ENCODE measurements at places on chromosomes 2 and 18. TPM values are rescaled to one million over a fixed set of nuclear protein-coding genes. Genes with fewer than 3 reads are reported as not detected.

GRCh38 chr2:195612611-195613495, 44.2 kb upstream of the SLC39A10 start:
- ATAC-seq = peak; percentile 49

GRCh38 chr18:42977982-42978637, 137.4 kb downstream of the RIT2 start:
- ATAC-seq = peak; percentile 59

DNA sequence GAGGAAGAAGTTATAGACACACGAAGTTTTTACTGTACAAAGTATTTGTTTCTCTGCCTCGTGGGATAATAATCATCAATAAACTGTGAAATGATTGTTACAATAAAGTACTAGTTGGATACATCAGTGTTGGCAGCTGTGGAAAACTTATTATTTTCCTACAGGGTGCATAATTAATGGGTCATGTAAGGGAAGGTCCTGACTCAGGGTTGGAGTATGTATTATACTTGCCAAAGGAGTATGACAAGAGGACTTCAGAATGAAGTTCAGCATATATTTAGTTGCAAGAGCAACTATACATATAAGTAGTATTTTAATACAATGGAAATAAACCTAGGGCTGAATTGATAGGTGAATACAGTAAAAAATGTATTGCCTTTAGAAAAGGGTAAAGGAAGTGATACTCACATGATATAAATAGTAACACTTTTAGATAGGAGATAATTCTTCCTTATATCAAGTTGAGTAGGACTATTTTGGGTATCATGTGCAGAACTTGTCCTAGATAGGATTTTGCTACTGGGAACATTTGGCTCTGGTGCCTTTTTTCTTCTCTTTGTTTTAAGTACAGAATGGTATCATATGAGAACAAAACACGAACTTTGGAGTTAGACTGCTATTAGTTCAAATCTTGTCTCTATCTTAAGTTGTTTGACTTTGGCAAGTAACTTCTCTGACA, 79.1 kb downstream of the PLCL1 start:
- ATAC-seq = no peak

- ATAC-seq = no peak
Observed at GRCh38 chr2:232977438-232977971, 35.6 kb downstream of the NGEF start.

- ATAC-seq = no peak
Observed at GRCh38 chr18:73939391-73939790, 208.2 kb downstream of the FBXO15 start.

Gene CAPN14
- 0.21 TPM for total RNA-seq

Gene CSRNP3
- 36.5 TPM for total RNA-seq

Gene CNDP2
- total RNA-seq = 66.5 TPM

Gene TMEM37
- total RNA-seq = 0.31 TPM

Gene SLC30A3
- total RNA-seq = 0.11 TPM
